ENCODE measurements at places on chromosomes 16 and 17. TPM values are rescaled to one million over a fixed set of nuclear protein-coding genes. Genes with fewer than 3 reads are reported as not detected.

Gene HIGD1B
- not detected for total RNA-seq

Gene GNG13
- not detected for total RNA-seq

Gene P3H4
- total RNA-seq: 6.9 TPM

DNA sequence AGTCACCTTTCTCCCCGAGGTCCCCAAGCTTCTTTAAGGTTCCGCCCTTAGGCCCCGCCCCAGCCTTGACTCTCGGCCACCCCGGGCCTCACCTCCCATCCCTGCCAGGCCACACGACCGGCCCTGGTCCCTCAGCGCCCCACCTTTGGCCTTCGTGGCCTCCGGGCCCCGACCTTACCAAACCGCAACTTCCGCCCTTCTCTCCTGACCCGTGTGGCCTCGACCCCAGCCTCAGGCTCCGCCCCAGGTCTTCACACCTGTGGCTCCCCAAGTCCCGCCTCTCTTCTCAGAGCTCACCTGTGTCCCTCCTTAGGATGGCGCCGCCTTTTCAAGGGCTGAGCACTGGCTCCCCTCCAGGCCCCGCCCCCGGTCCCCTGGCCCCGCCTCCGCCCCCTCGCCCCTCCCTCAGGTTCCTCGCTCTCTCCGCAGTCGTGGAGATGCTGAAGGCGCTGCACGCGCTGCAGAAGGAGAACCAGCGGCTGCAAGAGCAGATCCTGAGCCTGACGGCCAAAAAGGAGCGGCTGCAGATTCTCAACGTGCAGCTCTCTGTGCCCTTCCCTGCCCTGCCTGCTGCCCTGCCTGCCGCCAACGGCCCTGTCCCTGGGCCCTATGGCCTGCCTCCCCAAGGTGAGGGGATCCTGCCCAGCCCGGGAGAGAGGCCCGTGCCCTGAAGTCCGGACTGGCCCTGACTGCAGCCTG, 10.0 kb upstream of the CISD3 start:
- no peak for DNase-seq

DNA sequence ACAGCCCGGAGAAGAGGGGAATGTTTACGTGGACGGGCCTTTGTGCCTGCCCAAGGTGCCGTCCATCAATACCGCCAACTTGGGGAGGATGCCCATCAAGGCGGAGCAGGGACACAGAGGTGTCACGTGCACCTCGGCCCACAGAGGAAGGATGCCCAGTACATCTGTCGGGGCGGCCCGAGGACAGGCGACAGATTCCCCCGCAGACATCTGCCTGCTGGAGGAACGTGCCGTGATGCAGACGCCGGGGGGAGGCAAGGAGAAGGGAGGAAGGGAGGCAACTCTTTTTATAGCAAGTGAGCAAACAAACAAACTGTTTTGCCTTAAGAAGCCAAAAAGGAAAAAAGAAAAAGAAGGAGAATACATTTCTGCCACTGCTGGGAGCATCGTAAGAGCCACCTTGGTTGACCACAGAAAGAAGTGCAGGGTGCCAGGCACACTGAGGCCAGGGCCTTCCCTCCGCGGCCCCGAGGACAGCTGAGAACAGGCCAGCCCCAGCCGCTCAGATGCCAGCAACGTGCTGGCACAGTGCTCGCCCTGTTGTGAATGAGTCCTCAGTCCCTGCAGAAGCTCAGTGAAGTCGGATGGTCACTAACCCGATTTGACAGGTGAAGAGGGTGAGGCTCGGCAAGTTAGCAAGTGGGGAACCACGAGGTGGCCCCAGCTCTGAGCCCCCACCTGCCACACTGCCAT, 146.4 kb downstream of the RBFOX3 start:
- DNase-seq: no peak
